ENCODE measurements at places on chromosomes 12 and 14.
A peak's percentile ranks its signal among the peaks of the same experiment; 100 is the strongest.

- DNase-seq, result no peak
Measured at GRCh38 chr12:124390442-124391097, 95.7 kb downstream of the RFLNA start.

DNA sequence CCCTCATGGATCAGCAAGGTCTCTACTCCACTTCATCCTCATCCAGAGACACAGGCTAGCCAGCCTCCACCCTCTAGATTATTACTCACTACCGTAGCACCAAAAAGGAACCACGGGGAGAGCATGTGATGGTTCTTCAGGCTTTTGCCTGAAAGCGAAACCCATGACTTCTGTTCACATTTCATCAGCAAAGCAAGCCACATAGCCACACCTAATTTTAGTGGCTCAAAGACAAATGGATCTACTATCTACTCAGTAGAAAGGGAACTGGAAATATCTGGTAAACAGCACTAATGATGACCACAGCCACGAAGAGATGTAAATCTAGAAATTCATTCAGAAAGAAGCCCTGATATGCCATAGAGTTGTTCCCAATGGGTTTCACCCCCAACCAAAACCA is 51.4 kb downstream of the VCPKMT start:
- DNase-seq, result no peak

- DNase-seq, result no peak
Measured at GRCh38 chr12:109946913-109947312, 46.8 kb downstream of the TCHP start.

- no peak for DNase-seq
Measured at GRCh38 chr12:21843795-21844194, 69.3 kb upstream of the KCNJ8 start.

GRCh38 chr14:56339855-56340701 is 221.9 kb downstream of the PELI2 start:
- peak; percentile 24 for DNase-seq

DNA sequence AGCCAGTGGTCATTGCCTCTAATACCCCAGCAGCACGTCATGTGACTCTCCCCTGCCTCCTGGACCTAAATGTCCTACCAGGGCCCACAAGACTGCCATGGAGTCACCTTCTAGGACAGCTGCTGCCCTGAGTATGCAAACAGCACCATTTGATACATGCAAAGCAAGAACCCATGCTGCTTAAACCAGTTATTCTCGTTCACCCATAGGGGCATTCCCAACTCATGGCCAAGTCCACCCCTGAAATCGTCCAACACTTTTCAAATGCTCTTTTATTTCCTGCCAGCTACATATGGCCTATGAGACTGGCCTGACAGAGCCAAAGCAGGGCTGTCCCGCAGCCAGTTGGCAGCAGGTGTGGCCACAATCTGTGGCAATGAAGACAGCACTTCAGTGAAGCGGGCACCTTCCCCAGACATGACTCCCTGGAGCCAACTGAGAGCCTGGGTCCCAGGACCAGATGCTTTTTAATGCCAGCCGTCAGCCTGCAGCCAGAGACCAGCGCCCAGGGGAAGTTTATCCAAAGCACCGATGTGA is 99.9 kb downstream of the BCAT1 start:
- DNase-seq, result no peak

DNA sequence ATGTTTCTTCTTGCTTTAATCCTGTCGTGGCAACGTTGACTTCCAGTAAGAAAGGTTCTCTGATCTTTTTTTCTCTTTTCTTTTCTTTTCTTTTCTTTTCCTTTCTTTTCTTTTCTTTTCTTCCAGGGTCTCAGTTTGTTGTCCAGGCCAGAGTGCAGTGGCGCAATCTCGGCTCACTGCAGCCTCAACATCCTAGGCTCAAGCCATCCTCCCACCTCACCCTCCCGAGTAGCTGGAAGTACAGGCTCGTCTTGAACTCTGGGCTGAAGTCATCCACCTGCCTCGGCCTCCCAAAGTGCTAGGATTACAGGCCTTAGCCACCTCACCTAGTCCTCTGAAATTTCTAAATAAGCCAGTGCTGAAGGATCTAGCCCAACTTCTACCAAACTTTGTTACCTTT is 1.3 kb upstream of the MAP3K9 start:
- DNase-seq, result no peak

GRCh38 chr14:72902801-72903530 is 9.1 kb upstream of the DPF3 start:
- no peak for DNase-seq

GRCh38 chr14:21384494-21384851 is 654 bp upstream of the SUPT16H start:
- DNase-seq, result peak; percentile 65

DNA sequence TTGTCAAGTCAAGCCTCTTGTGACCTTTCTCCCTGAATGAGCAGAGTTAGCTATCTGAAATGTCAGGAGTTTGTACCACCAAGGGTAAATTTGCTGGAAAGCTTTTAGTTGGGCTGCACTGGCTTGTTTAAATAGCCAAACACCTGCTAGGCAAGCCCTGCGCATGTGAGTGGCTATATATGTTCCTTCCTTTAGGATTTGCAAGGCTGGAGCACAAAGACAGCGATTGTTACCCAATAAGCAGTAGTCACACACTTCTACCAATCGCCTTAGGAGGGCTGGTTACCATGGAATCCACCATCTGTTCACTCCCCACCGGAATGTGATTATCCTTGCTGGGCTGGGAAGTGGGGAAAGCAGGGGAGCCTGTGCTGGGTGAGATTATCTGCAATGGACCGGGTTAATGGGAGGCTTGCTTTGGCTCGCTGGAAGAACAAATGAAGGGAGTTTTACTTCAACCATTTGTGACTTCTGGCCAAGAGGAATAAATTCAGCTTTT is 102.5 kb downstream of the FGD4 start:
- peak; percentile 93 for DNase-seq

DNA sequence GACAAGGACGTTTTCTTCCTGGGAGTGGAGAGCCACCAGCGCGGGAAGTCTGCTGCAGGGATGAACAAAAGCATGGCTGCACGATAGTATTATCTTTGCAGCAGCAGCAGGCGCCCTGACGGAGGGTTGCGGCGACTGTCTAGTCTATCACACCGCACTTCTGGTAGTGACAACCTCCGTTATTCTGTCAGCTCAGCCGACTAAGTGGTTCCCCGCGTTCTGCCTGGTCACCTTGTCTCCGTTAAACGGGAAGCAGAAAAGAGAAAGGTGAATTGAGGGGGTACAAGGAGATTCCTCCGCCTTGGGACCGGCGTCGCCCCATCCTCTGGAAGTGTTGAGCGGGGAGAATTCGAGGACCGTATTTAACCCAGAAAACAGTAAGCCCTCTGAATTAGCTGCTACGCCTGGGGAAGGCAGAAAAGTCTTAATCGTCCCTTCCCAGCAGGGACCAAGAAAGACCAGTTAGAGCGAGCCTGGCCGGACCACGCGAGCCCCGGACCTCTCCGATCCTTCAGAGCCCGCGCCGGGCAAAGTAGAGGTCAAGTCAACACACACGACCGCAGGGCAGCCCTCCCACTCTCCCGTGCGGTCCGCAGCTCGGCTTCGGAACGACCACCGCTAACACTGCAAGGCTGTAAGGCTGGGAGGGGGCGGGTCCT is 536 bp upstream of the DAAM1 start:
- DNase-seq, result peak; percentile 61

- no peak for DNase-seq
Measured at GRCh38 chr14:100788517-100788916, 37.4 kb upstream of the MEG3 start.

DNA sequence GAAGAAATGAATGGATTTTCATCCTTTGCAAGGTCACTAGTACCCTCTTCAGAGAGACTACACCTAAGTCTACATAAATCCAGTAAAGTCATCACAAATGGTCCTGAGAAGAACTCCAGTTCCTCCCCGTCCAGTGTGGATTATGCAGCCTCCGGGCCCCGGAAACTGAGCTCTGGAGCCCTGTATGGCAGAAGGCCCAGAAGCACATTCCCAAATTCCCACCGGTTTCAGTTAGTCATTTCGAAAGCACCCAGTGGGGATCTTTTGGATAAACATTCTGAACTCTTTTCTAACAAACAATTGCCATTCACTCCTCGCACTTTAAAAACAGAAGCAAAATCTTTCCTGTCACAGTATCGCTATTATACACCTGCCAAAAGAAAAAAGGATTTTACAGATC is 40.8 kb downstream of the SPATA7 start:
- no peak for DNase-seq

GRCh38 chr12:48824112-48824511 is 5.8 kb downstream of the CACNB3 start:
- DNase-seq, result no peak

- DNase-seq, result no peak
Measured at GRCh38 chr12:127980585-127980984, 286.4 kb upstream of the TMEM132C start.

DNA sequence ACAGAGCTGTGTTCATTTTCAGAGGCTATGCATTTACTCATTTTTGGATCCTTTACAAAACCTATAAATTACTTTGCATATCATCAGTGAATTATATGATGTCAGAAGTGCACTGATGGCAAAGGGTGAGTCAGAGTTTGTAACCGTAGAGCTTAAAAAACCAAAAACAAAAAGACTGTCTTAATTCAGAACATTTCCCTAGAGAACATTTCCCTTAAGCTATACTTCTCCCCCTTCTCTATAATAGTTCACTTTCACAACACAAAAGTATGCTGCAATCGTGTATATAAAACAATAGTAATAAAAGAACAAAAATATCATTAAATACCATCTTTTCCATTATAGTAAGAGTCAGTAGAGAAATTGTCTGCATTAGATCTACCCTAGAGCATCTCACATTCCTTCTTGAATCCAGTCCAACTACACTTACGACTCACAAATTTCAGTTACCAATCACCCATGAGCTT is 934.9 kb downstream of the LRFN5 start:
- DNase-seq, result no peak

DNA sequence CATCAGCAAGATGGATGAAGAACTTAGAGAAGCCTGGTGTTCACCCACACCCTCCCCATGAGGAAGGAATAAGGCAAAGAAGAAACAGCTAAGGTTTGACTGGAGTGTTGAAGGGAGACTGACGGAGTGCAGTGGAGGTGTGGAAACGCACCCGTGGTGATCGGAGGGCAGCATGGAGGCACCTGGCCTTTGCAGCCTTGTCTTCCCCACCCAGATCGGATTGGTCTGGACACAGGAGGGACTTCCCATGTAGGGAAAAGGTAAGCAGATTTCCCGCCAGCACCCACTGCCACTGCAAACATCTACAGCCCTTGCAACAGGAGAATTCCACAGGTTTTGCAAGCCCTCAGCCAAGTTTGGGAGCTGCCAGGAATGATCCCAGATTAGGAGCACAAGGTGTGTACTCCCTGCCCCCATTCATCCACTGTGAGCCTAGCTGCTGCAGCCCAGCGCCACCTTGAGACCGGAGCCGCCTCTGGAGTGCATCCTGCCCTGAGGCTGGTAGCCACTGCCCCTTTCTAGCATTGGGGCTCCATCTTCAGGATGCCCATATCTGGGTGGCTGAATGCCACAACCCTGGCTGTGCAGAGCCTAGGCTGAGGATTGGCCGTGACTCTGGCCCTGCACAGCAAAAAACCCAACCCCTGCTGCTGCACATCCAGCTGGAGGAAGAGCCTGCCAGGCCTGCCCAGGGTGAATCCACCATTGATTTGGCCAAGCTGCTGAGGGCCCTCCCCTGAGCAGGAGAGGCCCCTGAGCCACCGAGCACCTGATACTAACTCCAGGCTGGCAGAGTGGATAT is 411.1 kb downstream of the TMEM121 start:
- DNase-seq, result no peak

Data from NCI-H2171 (cell line).